ENCODE measurements at places on chromosomes 1 and 21. TPM values are rescaled to one million over a fixed set of nuclear protein-coding genes. Genes with fewer than 3 reads are reported as not detected.

The WNT3A gene
- not detected for total RNA-seq

The RRP1B gene
- 38.9 TPM for total RNA-seq

The CFAP57 gene
- total RNA-seq: not detected

The MTARC2 gene
- total RNA-seq: 5.7 TPM

The SMCP gene
- not detected for total RNA-seq

The CRNN gene
- total RNA-seq: not detected

The SSX2IP gene
- 3.7 TPM for total RNA-seq

The CD1C gene
- not detected for total RNA-seq

The SH2D1B gene
- not detected for total RNA-seq

The SELL gene
- total RNA-seq: 0.16 TPM

The CNR2 gene
- total RNA-seq: not detected

The HSD3B2 gene
- total RNA-seq: not detected

The ATP6V1G3 gene
- not detected for total RNA-seq

The GUCA2A gene
- not detected for total RNA-seq

The CAMK1G gene
- 0.51 TPM for total RNA-seq

The BNIPL gene
- total RNA-seq: not detected

The C1orf216 gene
- 9.6 TPM for total RNA-seq

The MATN1 gene
- not detected for total RNA-seq

The FLG2 gene
- total RNA-seq: not detected

The CNKSR1 gene
- total RNA-seq: 1.5 TPM

The GPN2 gene
- 12.9 TPM for total RNA-seq

The SMPDL3B gene
- total RNA-seq: 2.3 TPM

The CTBS gene
- 7.2 TPM for total RNA-seq

All from mesangial cell (primary cell).